IPS-NIHi11 (cell line): ENCODE measurements at places on chromosomes 2 and 18.
A peak's percentile ranks its signal among the peaks of the same experiment; 100 is the strongest.

- no peak for DNase-seq
Observed at GRCh38 chr2:3442185-3442584, 62.7 kb downstream of the TRAPPC12 start.

GRCh38 chr2:121858369-121858768 lies 102.9 kb downstream of the TSN start:
- no peak for DNase-seq

GRCh38 chr2:65846989-65847678 lies 414.7 kb upstream of the SPRED2 start:
- no peak for DNase-seq

- no peak for DNase-seq
Observed at GRCh38 chr18:6326566-6326965, 88.1 kb downstream of the L3MBTL4 start.

DNA sequence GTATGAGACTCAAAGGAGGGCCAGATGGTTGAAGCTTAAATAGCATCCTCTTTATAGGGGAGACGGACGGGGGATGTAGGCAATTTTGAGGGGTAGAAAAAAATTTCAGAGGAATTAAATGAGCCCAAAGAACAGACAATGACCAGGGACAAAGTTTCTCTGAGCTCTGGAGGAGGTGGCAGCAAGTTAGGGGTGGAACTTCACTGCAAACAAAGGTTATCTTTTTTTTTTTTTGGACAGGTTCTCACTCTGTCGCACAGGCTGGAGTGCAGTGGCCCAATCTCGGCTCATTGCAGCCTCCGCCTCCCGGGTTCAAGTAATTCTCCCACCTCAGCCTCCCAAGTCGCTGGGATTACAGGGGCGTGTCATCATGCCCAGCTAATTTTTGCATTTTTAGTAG lies 195.6 kb downstream of the PDE11A start:
- DNase-seq = no peak

DNA sequence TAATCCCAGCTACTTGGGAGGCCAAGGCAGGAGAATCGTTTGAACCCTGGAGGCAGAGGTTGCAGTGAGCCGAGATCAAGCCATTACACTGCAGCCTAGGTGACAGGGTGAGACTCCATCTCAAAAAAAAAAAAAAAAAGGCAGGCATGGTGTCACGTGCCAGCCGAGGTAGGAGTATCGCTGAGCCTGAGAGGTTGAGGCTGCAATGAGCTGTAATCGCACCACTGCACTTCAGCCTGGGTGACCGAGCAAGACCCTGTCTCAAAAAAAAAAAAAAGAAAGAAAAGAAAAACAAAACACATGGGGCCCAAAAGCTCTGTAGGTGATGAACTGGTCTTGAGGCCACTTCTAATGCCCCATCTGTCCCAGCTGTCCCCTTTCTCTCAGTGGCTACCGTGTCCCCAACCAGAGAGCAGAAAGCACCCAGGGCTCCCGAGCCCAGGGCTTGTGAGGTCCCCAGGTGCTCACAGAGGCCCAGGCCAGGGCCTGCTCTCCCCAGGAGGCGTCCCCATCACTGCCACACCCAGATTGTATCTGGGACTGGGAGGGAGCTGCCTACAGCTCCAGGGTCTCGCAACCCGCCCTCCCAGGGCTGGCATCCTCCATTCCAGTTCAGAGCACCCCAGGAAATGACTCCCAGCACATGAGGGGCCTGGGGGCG lies 8.5 kb downstream of the KLHL30 start:
- no peak for DNase-seq

DNA sequence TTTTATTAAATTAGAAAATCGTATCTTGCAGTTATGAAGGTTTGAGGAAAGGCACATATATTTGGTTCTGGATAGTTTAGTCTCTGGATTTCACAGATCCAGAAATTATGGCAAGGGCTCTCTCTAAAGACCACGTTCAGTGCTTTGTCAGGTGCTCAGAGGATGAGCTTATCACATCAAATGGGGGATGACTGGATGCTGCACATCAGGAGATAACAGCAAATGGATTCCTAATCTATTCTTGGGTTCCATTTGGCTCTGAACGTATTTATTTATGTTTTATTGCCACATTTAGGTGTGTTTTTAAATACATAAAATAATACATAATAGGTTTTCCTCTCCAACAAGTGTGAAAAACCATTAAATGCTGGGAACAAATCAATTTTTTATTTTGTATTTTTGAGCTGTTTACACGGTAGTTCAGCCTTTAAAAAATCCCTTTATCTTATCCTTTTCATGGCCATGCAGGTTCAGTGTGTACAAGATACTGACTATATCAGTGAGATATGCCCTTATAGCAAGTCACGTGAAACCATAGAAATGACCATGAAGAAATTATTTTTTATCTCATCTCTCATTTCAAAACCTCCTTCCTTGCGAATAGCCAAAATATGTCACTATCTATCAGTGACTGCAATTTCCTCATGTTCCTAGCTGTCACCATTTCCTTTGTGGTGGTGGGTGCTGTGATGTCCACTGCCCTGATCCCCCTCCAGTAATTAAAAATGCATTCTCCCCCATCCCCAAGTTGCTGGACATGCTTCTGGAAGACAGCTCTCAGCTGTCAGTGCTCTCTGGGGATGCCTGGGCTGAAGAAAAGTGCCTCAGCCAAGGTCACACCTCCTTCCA lies 25.9 kb upstream of the CXCR4 start:
- no peak for DNase-seq

- no peak for DNase-seq
Observed at GRCh38 chr18:23547846-23548245, 38.5 kb downstream of the NPC1 start.

DNA sequence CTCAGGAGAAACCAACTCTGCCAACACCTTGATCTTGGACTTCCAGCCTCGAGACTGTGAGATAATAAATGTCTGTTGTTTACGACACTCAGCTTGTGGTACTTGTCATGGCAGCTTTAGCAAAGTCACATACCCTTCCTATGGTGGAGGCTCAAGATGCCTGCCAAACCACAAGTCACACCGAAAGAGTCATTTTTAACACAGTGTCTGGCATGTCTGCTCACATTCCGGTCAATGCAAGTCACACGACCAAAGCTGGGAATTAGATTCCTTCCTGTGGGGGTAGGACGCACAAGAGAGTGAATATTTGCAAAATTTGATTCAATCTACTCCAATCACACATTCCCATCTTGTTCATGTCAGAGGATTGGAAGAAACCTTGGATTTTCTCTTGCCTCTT lies 24.6 kb downstream of the KCNE4 start:
- no peak for DNase-seq

DNA sequence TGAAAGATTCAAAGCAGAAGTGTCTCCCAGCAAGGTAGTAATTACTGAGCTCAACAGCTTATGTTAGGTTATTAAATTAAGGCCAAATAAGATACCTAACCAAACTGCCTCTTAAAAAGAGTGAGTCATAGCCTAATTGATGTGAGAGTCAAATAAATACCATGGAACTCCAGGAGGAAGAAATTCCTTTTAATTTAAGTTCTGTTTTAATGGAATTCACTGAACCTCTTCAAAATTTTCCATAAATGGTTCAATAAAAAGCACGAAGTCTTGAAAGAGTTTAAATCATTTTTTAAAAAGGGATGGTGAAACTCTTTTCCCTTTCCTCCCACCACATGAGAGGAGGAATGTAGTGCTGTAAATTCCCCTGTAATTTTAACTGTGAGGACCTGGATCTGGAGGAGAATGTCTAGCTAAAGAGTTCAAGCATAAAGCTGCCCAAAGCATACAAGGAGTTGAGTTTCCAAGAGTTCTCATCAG lies 180.8 kb upstream of the MMADHC start:
- DNase-seq = no peak

DNA sequence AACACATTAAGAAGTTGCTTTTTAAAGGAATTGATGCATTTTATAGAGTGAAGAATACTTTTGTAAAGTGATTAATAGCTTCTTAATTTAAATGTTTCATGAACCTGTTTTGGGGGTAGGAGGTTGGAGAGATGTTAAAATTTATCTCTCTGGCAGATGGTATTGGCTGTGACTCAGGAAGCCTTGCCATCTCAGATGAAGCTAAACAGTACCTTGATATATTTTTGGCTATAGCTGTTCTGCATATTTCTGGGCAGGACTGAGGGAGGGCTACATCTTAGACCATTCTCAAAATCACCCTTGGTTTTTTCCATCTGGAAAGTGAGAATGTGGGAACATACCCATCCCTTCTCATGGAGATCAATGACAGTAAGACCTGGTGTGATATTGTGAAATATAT lies 13.4 kb downstream of the CAPN14 start:
- no peak for DNase-seq

DNA sequence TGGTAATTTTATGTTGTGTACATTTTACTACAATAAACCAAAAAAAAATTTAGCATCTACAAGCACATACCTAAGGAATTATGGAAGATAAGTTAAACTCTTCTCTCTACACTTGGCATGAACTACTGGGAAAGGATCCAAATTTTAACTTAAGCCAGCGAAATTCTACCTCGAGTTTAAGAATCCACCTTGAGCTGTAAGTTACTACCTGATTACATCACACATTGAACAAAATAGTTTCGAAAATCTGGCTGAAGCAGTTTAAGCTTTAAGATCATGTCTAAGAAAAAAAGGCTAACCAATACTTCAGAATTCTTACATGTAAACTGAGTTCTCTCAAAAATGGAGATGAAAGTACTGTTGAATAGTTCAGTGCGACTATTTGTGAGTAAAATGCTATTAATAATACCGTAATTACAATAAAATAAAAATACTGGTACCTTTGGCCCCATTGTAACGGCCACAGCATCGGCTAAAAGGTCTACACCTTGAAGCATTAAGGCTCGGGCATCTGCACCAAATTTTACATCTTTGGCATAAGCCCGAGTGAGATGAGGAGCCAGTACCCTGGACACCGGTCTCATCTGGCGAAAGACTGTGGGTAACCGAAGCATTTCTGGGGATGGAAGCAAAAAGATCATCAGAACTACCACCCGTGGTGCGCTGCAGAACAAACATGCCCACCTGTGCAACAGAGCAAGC lies 1.3 kb downstream of the HSPD1 start:
- DNase-seq = no peak

DNA sequence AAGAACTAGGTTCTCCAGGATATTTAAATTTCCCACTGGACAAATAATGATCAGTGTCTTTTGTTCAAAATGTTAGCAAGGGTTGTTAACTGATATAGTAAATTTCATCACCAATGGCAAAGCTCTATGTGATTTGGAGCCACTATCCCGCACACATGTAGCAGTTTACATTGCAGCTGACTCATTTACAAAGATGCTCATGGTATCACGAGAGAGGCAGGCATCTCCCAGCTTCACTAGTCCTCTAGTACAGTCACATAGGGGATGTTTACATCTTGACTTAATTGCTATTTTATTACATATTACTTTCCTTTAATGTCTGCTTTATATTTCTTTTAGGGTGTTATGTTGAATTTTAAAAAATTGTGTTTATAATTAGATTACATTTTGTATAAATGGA lies 30.7 kb downstream of the KCNE4 start:
- DNase-seq = no peak

- no peak for DNase-seq
Observed at GRCh38 chr18:2774669-2775068, 72.1 kb upstream of the EMILIN2 start.

- no peak for DNase-seq
Observed at GRCh38 chr2:197358931-197359330, 48.4 kb upstream of the ANKRD44 start.

DNA sequence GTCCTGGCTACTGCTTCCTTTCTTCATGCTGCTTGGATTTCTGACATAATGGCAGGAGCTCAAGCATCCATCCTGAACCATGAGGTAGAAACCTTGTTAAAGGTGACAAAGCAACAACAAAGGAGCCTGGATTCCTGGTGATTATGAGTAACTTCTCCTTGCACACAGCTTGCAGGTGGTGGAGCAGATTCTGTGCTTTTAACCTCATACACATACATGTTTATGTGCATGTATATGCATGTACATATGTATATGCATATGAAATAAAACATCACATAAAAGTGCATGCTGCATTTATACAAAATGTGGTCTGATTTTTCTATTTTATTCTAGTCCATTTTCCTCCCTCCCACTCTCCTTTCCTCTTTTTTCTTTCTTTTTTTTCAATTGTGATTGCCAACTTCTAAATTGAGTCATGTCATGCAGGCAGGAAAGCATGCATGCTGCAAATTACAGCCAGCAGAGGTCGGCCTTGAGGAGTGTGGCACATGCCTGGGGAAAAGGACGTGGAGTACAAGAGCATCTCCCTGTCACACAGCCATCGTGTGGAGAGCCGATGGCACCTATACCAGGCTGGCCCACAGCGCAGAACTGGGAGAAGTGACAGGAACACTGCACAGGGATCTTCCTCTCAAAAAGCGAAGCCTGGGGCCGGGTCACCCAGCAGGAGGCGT lies 17.9 kb downstream of the LCT start:
- DNase-seq = peak; percentile 55

GRCh38 chr2:200609028-200609614 lies 23.3 kb downstream of the AOX1 start:
- DNase-seq = no peak

GRCh38 chr2:222946700-222947287 lies 86.0 kb downstream of the ACSL3 start:
- no peak for DNase-seq

- DNase-seq = no peak
Observed at GRCh38 chr18:50172367-50172766, 22.6 kb downstream of the MYO5B start.

- no peak for DNase-seq
Observed at GRCh38 chr2:15223887-15224286, 337.2 kb downstream of the NBAS start.

GRCh38 chr2:29273004-29273684 lies 157.9 kb downstream of the CLIP4 start:
- no peak for DNase-seq

- DNase-seq = no peak
Observed at GRCh38 chr2:161358838-161359237, 50.6 kb downstream of the PSMD14 start.

DNA sequence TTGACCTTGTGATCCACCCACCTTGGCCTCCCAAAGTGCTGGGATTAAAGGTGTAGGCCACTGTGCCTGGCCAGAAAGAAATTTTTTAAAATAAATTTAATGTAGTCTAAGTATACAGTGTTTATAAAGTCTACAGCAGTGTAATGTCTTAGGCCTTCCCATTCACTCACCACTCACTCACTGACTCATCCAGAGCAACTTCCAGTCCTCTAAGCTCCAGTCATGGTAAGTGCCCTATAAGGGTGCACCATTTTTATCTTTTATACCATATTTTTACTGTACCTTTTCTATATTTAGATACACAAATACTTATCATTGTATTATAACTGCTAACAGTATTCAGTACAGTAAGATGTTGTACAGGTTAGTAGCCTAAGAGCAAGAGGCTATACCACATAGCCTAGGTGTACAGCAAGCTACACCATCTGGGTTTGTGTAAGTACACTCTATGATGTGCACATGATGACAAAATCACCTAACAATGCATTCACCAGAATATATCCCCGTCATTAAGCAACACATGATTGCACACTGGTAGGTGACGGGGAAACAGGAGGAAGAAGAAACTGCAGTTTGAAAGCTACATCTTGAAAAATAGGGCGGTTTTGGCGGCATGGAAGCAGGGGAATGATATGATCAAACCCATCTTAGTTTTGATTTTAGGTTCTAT lies 105.1 kb upstream of the ITGB6 start:
- DNase-seq = no peak
